ENCODE measurements at places on chromosomes 6 and 20.
A peak's percentile ranks its signal among the peaks of the same experiment; 100 is the strongest.

- DNase-seq, result no peak
These were observed 54.8 kb downstream of the GPX5 start for GRCh38 chr6:28580475-28580874.

GRCh38 chr6:135179920-135180541, 1.1 kb upstream of the MYB start:
- no peak for DNase-seq

- DNase-seq, result no peak
These were observed 41.8 kb downstream of the WDR27 start for GRCh38 chr6:169659820-169660610.

- no peak for DNase-seq
These were observed 26.9 kb downstream of the TFAP2B start for GRCh38 chr6:50845499-50846143.

DNA sequence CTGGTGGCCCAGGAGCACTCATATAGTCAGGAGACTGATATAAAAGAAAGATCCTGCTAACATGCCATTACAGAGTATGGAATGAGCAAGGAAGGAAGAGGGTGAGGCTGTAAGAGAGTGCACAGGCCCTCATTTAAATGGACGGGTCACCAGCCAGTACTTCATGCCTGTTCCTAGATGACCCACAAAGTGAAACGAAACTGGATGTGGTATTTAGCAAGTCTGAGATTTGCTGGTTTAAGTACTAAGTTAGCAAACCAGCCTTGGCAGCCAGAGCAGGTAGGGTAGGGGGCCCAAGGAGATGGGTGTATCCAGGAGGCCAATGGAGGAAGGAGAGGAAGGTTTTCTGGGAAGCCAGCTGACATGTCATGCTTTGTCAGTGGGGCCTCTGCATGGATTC, 15.9 kb downstream of the NT5E start:
- no peak for DNase-seq

GRCh38 chr6:31575335-31575901, at the start of gene TNF:
TNF (plus strand) TSS chr6:31575565; CDS start chr6:31575742, 177 bp downstream.
- DNase-seq, result no peak

GRCh38 chr6:89058627-89059026, 21.9 kb upstream of the PNRC1 start:
- peak; percentile 38 for DNase-seq

- no peak for DNase-seq
These were observed 87.8 kb downstream of the SLC22A3 start for GRCh38 chr6:160435935-160436334.

DNA sequence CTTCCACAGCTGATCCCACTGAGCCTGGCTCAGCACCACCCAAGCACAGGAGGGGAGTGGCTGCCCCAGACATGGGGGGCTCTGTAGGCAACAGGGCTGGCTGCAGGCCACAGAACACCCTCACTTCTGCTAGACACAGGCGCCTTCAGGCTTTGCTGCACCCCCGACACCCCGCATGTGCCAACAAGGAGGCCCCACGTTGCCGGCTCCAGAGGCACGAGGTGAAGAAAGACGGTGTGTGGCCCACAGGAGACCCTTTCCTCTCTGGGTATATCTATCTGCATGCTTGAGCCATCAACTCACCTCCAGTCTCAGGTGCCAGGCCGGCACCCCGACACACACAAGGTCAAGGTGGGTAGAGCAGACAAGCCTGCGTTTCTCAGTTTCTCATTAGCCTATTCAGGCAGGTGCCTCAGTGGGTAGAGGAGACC, 158.3 kb downstream of the DLL1 start:
- DNase-seq, result no peak

GRCh38 chr6:161926324-161926723, 652.5 kb upstream of the AGPAT4 start:
- DNase-seq, result no peak

- peak; percentile 82 for DNase-seq
These were observed at the start of gene MMP24OS for GRCh38 chr20:35277531-35278395. MMP24OS (minus strand) TSS chr20:35278122; CDS start chr20:35277929, 193 bp downstream.

- DNase-seq, result no peak
These were observed 339.0 kb upstream of the ZFP64 start for GRCh38 chr20:52530571-52530970.

GRCh38 chr20:56350842-56351241, 7.9 kb upstream of the FAM210B start:
- peak; percentile 72 for DNase-seq

- DNase-seq, result peak; percentile 48
These were observed 59.7 kb downstream of the TMEM200A start for GRCh38 chr6:130425537-130425936.

GRCh38 chr6:150894935-150895552, 29.5 kb downstream of the MTHFD1L start:
- DNase-seq, result peak; percentile 45

DNA sequence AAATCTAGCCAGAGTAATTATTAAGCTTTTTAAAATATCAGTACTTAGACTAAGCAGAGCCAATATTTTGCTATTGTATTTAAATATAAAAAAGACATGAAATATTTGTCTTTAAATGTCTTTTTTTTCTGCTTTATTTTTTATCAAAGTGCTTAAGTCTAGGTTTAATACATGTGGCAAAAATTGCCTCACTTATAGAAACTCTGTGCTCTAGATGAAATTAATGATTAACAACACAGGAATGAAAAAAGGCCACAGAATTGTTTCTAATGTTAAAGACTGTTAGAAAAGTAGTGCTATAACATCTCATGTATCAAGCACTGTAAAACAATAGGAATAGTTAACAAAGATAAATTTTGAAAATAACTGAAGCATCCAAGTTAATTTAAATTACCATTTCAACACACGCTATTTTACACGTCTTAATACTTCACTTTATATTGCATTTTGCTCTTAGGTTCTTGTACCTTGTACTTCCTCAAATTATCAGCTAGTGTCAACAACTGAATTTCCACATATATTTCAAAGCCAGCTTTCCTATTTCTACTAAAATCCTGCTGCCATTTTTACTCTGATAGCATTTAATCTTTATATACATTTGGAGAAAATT, 1515.1 kb downstream of the HACE1 start:
- no peak for DNase-seq

GRCh38 chr20:50017576-50018248, 34.9 kb downstream of the SNAI1 start:
- DNase-seq, result peak; percentile 62

DNA sequence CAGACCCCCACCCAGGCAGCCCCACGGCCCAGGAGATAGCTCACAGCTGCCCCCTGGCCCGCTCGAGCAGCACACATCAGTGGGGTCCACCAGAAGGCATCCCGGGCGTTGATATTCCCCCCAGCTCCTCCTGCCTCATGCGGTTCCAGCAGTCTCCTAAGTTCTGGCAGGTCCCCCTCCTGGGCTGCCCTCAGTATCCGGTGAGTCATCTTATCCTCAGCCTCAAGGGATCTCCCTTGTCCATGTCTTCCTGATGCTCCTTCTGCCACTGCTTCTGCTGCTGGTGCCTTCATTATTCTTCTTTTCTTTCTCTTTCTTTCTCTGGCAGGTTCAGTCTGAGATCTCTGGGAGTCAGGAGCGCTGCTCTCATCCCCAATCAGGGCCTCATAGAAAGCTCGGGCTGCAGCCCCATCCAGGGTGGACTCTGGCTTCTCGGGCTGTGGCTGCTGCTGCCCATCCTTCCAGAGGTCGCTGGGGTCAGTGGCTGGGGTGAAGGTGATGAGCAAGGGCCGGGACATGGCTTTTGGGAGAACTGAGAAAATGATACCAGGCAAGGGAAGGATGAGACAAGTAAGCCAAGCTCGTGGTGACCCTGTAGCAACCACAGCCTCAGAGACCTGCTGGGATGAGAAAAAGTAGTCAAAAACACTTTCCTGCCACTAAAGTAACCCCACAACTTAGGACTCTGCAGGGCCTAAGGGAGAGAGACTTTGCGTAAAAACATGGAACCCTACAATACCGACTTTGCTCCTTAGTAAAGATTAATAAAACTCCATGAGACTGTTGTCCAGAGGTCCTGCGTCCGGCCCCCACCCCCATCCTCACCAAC, 622 bp downstream of the GPANK1 start:
- DNase-seq, result peak; percentile 80

GRCh38 chr20:4910951-4911350, 90.4 kb downstream of the SLC23A2 start:
- no peak for DNase-seq

DNA sequence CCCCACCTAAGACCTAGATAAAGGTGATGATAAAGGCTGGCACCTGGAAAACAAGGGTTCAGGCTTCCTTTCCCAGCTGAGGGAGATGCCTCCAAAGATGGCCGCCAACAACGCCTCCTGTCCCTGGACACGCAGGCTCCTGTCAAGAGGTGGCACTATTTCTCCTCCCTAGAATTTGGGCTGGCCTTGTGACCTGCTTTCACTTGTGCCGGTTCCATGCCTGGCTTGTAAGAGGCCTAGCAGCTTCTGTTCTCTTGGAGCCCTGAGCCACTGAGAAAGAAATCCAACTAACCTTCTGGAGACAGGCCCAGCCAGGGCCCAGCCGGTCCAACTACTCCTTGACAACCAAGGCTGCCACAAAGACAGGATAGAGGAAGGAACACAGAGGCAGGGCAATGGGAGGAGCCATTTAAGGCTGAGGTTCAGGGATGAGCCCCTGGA, 60.2 kb upstream of the RALY start:
- DNase-seq, result peak; percentile 76

DNA sequence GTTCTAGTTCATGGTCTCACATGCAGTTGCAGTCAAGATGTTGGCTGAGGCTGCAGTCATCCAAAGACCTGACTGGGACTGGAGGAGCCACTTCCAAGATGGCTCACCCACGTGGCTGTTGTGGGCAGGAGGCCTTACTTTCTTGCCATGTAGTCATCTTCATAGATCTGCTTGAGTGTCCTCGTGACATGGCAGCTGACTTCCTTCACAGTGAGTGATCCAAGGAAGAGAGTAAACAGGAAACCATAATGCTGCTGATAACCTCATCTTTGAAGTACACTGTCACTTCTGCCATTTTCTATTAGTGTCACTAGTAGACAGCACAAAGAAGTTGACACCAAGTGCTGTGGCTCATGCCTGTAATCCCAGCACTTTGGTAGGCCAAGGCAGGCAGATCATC, 40.1 kb upstream of the AKIRIN2 start:
- no peak for DNase-seq

DNA sequence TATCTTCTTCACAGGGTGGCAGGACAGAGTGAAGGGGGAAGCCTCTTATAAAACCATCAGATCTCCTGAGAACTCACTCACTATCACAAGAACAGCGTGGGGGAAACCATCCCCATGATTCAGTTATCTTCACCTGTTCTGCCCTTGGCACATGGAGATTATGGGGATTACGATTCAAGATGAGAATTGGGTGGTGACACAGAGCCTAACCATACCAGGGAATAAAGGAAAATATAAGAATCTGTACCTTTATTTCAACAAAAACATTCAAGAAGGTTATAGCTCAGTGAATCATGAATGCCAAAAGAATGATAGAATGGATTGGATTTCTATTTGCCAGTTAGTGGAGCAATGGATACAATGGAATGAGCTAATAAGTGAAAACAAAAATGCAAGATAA, 214.4 kb downstream of the PTPRK start:
- no peak for DNase-seq

- peak; percentile 52 for DNase-seq
These were observed 123.9 kb downstream of the MAFB start for GRCh38 chr20:40565001-40565681.

GRCh38 chr20:62371588-62372041, 4.5 kb upstream of the LAMA5 start:
- no peak for DNase-seq

All from AG10803 (cell line).